ENCODE measurements at places on chromosomes 16 and 17. TPM values are rescaled to one million over a fixed set of nuclear protein-coding genes. Genes with fewer than 3 reads are reported as not detected.

The RGS11 gene
- not detected for total RNA-seq

The ABCC12 gene
- total RNA-seq, result not detected

The ATP2A3 gene
- 0.80 TPM for total RNA-seq

The NUP88 gene
- total RNA-seq, result 192 TPM

GRCh38 chr16:59039066-59039720 lies 305.1 kb upstream of the GOT2 start:
- no peak for DNase-seq

DNA sequence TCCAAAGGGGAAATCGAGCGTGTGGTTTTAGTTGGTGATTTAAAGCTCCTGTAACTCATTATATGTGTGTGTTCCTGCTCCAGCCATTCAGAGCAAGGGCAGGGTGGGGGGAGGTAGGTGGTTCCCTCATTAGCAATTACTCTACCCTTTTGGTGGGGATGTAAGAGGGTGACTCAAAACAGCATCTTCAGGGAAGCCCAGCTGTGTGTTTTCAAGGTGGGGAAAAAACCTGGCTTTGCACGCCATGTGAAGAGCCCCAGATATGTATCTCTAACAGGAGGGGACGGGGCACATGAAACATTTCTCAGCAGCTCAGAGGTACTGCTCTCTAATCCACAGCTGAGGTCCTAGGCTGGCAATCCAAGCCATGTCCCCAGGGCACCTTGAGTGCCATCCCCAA lies 241.3 kb upstream of the ZFHX3 start:
- no peak for DNase-seq

DNA sequence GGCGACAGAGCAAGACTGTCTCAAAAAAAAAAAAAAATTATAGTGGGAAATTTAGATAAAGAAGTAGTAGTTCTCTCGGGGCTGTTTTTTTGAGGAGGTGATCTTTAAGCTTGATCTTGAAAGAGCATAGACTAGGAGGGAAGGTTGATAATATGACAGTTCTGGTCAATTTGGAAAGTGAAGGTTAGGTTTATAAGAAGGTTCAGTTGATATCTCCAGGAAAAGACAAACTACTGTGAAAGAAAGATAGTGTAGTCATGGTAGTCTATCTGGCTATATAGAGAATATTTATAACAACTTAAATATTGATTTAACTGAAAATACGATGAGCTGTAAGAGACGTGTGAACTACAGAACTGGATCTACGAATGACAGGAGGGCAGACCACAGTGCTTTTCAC lies 3.1 kb downstream of the ATF7IP2 start:
- no peak for DNase-seq

GRCh38 chr16:78421181-78421708 lies 321.8 kb downstream of the WWOX start:
- DNase-seq, result no peak

DNA sequence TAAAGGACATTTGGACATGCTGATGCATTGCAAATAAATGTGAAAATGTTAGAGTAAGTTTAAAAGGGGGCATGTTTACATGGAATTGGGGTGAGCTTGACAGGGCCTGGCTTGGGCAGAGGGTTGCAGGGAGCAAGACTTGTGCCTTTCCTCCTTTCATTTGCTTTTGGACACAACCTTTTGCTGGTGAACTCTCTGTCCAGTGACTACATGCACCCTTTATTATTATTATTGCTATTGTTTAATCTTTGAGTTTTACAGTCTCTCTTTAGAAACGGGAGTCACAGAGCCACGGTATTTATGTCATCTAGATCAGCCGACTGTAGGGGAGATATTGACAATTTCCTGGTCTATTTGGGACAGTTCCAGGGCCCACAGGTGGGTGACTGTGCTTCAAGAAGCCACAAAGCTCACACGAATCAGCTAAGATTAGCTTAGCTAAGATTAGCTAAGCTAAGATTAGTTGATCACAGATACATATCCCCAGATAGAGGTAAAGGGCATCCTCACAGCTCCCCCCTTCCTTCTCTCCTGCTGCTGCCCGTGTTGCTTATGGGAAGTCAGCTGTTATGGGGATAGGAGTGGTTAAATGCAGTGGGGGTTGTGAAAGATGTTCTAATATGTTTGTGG lies 28.9 kb upstream of the ETV4 start:
- DNase-seq, result peak; percentile 23

DNA sequence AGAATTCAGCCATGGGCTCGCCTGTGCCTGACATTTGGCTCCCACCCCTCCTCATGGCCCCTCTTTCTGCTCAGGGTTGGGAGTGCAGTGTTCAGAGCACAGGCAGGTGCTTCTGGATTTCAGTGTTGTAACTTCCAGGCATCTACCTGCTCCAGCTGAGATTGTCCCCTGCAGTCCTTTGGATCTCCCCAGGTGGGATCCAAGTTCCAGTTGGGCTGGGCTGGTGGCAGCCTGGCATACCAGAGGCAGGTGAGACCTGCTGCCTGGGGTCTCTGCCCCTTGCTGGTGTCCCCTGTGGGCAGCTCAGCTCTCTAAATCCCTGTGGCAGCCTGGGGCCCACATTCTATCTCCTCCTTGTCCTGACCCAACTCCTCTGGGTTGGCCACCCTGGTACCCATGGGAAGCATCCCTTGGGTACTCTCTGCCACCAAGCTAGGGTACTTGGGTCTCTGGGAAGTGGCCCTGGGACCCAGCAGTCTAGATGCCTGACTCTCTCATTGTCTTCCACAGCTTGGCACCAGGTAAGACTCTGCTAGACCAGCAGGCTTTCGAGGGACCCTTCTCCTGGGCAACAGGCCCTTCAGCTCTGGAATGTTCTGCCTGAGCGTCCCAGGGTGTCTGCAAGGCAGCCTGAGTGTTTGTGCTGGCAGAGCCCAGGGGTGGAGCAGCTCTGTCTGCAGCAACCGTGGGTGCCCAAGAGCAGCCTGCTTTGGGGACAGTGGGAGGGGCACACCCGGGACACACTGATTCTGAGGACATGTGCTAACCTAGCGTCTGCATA lies 42.5 kb downstream of the DNAH17 start:
- DNase-seq, result no peak

The CDR2L gene
- total RNA-seq, result 11.5 TPM
